NCI-H1092 (cell line): ENCODE measurements at places on chromosomes 2 and 18.

GRCh38 chr2:1446301-1446700 is 33.0 kb downstream of the TPO start:
- no peak for DNase-seq

DNA sequence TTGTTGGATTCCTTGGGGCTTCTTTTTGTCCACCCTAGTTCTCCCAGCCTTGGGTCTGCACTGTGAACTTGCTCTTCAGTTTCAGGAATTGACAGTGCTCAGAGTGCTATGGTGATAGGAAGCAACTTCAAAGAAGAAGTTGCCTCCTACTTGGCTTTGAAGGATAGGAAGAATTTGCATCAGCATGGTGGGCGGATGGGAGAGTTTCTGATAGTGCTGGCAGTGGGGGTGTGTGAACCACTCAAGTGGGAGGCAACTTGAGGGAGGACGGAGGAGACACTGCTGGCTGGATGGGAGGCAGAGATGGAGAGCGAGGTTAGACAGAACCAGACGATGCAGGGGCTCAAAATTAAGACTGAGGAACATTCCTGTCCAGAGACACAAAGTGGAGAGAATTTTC is 164.4 kb upstream of the SKOR2 start:
- no peak for DNase-seq

DNA sequence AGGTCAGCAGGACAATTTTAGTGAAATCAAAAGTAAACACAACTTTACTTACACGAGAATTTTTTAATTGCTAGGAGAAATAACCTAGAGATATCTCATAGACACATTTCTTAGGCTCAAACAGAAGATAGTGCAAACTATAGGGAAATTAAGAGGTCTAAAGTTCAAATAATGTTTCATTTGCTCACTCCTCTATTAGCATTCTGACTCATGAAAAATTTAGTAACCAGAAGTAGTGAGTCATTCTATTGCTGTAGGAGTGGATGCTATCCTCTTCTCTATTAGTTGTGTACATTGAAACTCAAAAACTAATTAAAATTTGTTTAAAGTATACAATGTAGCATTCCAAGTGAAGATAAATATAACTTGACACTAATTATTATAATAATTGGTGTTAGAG is 908.3 kb upstream of the TMEFF2 start:
- DNase-seq, result no peak

- DNase-seq, result no peak
These were observed 447.5 kb downstream of the BCL11A start for GRCh38 chr2:60105906-60106305.

DNA sequence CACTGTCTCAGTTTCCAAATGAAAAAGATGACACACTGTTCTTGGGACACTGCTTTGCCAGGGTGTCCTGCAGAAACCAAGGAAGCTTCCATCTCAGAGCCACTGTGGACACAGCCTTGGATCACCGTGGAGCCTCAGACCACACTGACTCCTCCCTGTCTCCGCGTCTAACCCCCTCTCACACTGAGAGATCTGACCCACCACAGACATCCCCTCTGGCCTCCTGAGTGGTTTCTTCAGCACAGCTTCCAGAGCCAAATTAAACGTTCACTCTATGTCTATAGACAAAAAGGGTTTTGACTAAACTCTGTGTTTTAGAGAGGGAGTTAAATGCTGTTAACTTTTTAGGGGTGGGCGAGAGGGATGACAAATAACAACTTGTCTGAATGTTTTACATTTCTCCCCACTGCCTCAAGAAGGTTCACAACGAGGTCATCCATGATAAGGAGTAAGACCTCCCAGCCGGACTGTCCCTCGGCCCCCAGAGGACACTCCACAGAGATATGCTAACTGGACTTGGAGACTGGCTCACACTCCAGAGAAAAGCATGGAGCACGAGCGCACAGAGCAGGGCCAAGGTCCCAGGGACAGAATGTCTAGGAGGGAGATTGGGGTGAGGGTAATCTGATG is 113.4 kb upstream of the PKDCC start:
- DNase-seq, result no peak

- no peak for DNase-seq
These were observed 11.6 kb upstream of the ITGA6 start for GRCh38 chr2:172415865-172416183.

DNA sequence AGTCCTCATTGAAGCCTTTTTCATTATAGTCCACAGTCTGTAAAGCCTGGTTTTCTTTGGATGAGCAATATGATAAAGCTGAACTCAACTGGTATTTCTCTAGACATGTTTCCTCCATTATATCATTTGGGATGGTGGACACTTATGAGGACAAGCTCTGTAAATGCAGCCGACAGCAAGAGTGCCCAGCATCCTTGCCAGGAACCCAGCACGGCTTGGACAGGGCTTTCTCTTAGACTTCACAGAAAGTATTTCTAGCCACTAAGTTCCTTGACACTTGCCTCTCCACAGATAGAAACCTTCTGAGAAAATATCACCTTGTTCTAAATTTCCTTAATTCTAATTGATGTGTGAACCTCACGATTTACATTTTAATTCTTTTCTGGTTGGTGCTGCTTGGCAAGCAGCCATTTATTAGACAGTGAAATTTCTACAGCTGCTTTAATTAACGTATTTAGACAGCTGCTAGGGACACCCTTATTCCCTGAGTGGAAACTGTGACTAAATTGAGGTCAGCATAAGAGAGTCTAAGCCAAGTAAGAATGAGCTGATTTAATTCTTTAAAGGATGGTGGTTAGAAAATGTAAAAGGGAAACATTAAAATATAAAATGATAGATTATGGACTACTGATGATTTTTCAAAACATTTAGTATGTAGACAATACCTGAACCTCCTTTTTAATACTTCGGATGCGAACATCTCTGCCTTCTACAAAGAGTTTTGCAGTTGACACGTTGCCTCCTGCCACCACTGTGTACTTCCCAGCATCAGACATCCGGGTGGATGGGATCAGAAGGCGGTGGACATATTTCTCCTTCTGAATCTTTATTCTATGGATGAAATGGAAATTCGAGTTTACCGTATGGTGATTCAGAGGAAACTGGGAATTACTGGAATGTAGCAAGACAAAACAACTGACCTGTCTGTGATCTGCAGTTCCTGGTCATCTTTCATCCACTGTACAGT is 39.8 kb downstream of the TTN start:
- peak; percentile 36 for DNase-seq

DNA sequence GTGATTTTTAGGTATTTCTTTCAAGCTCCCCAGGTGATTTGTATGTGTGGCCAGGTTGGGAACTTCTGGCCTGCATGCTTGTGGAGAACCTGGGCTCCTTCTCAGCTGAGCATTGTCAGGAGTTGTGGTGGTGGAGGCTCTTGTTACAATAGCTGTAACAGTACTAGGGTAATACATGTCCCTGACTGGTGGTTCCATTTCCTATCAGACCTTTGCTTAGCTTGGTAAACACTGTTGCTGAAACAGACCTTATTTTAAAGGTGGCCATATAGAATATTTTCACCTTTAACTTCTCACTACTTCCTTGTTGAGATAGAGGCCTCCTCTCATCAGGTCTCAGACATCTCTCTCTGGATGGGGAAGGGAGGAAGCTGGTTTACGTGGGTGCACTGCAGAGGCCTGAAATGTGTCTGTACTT is 79.2 kb downstream of the SETBP1 start:
- DNase-seq, result no peak

GRCh38 chr2:15421753-15422152 is 139.4 kb downstream of the NBAS start:
- DNase-seq, result no peak

- no peak for DNase-seq
These were observed 20.0 kb downstream of the SMC6 start for GRCh38 chr2:17733599-17733998.

DNA sequence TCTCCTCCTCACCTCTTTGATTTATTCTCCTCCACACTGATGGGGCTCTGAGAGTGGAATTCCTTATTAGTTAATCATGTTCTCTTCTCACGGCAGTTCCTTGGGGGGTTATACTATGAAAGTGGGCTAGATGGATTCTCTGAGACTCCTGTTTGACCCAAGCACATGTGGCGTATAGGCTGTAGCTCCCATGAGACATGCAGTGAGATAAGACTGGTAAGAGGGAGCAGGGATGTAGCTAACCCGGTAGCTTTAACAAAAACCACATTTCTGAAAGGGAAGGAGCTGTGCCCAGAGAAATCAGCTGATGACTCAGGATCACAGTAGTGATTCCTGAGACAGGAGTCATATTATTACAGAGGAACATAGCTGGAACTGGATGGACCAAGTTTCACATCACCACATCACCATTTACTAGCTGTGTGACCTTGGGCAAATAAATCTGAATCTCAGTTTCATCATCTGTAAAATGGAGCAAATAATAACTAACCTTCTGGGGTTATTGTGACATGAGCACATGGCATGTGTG is 82.9 kb downstream of the CRIM1 start:
- no peak for DNase-seq

DNA sequence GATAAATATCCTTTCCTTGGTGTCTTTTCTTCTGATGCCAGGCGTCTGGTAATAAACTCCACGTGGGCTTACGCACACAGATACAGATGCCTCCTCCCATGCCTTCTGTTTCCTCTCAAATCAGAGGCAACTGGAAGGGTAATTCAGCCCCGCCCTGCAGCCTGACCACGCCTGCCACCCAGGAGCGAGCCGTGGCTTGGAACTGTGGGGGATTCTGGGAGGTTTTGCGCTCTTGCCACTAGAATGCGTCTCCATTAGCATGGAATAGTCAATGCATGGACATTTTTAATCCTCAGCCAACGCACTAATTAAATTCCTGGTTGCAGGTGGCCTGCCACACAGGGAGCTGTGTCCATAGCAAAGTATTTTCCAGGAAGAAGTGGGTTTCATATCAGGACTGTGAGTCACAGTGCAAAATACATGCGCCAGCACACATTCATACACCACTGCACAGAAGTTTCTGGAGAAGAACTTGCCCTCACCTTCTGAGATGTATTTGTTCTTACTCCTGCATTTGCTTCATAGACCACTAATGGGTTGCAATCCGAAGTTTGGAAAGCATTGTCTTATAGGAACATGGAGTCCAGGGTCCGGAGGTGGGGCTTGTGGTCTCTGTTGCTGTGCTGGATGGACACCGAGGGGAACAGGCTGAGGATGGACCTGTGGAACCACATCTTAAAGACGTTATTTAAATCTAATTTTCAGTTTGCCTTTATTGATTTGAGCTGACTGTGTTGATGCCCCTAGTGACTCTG is 151.4 kb downstream of the LDLRAD4 start:
- no peak for DNase-seq

DNA sequence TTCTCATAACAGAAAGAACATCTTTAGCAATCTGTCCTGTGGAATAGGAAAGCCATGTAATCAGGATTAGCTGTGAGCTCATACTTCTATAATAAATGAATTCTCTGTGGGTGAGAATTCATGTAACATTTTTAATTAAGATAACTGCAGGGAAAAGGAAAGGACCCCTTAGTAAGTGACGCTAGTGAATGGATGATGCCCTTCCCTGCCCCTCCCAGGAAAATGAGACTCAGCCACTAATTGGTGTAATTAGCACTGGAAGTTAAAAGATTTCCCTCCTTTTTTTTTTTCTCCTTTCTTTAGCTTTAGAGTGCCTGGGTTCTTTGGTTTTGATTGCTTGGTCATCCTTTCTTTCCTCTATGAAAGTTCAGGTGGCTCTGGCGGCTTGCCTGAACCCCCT is 90.3 kb downstream of the VWA3B start:
- no peak for DNase-seq

- DNase-seq, result no peak
These were observed 58.8 kb downstream of the BAZ2B start for GRCh38 chr2:159557437-159558034.

- DNase-seq, result no peak
These were observed 86.2 kb downstream of the COPS8 start for GRCh38 chr2:237171881-237172280.

DNA sequence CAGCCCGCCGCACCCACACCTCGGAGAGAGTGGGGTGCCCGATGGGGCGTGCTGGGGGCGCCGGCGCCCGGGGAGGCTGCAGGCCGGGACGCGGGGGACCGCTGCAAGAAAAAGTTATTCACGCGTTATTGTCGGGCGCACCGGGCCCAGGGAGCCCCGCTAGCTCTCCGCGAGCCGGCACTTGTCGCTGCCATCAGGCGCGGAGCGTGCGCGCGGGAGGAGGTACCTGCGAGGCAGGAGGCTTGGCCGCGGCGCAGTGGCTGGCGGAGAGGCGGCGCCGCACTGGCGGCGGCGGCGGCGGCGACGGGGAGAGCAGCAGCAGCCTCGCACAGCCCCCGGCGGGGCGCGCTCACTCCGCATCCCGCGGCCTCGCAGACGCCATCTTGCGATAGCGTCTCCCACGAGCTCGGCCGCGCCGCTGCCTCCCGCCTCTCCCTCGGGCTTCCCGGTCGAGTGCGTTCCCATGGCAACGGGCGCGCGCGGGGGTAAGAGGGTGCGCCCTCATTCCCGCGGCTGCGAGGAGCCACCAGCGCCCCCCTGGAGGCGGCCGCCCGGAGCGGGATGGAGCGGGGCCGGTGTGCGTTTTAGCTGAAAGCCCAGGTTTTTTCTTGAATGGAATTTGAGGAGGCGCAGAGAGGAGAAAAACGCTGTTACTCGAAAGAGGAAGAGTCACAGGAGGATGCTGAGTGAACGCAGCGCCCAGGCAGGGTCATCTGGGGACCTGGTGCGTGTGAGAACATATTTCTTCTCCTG is at the start of gene CHN1:
Gene CHN1, minus strand, starts transcription at position 402 of the 753 bp plus-strand sequence. CDS start 469 bp downstream, outside the sequence.
- peak; percentile 87 for DNase-seq

GRCh38 chr2:21231985-21232384 is 108.2 kb downstream of the TDRD15 start:
- no peak for DNase-seq

- no peak for DNase-seq
These were observed 53.3 kb downstream of the ARHGAP28 start for GRCh38 chr18:6782861-6783260.

GRCh38 chr2:207469943-207470729 is 59.6 kb upstream of the CREB1 start:
- DNase-seq, result no peak

DNA sequence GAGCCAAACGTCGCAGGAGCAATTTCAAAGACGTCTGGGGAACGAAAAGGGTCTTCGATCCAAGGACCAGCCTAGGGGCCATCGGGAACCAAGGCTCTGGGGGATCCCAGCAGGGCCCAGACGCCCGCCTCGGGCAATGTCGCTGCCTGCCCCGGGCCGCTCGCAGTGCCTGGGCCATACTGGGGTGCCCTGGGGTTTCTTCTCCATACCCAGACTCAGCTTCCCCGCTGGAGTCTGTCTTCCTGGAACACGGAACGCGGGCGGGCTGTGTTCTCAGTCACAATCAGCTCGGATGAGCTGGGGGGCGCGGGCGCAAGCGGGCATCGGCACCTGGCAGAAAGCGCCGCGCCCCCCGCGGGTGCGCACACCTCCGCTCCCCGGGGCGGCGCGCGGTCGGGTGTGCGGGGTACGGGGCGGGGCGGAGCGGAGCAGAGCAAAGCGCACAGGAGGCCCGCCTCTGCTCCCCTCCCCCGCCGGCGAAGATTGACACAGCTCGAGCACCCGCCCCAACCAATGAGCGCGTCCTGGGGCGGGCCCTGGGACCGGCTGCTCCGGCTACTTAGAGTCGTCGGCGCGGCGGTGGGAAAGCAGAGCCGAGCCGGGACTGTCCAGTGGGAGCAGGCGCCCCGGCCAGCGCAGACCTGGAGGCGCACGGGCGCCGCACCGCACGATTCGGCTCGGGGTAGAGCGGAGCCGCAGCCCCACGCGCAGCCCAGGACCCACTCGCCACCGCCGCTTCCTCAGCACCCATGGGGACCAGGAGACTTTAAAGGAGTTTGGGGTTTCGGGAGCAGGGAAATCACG is at the start of gene LRATD1:
Gene LRATD1, plus strand, starts transcription at position 585 of the 804 bp plus-strand sequence. CDS start 1,263 bp downstream, outside the sequence.
- DNase-seq, result peak; percentile 62
